Renal pelvis (tissue), 12 donors: ENCODE measurements at places on chromosomes 1 and 21.
A peak's percentile ranks its signal among the peaks of the same experiment; 100 is the strongest.

DNA sequence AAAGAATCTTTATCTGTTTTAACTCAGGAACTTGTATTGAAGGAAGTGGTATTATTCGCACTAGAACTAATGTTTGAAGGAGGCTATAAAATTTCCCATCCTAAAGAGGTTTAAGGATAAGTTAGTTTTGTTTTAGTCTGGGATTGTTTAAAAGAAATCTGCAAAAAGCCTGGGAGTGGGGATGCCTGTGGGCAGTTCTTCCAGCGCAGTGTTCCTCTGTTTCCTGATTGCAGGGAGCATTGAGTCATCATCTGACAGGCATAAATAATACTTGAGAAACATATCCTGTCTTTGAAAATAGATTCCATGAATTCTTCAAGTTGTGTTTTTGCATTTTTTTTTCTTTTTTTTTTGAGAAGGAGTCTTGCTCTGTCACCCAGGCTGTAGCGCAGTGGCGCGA, 350.8 kb upstream of the PTBP2 start:
- no peak for DNase-seq

DNA sequence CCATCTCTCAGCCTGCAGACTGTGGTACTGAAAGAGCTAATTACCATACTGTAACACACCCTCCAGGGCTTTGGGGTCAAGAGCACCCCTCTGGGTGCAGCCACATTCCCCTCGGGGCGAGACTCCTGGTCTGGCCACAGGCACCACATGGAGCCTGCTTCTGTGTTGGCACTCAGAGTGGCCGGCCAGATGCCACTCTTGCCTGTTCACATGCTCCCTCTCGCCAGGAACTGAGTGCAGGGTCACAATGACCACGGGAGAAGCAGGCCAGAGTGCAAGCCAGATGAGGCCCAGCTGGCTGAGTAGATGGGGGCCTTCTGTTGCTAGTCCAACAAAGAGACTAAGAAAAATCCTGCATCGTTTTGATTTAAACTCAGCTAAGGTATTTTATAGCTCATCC, 864.0 kb downstream of the KCNT2 start:
- DNase-seq = no peak

- DNase-seq = no peak
These were observed 8.6 kb downstream of the H6PD start for GRCh38 chr1:9243066-9243739.

DNA sequence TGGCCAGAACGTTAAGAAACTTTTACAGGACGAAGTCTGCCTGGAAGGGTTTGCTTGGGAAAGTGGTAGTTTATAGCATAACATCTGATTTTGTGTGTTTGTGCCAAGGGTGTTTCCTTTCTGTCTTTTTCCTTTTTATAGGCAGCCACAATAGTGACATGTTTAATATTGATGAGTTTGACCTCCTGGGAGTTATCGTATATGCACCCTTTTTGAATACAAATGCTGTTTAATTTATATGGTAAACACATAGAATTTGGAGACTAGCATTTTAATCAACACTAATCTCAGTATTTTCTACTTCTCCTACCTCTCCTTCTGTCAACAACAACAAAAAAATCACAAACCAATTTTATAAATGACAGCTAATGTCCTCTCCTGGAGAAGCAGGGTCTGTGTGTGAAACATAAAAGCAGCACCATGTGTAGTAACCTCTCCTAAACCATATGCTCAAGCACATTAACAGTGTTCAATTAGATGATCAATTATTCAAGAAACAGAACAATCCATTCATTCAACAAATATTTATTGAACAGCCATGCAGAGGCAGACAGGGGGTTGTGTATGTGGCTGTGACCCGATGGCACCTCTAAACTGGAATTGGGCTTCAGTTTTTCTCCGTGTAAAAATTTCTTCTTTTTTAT, 604 bp upstream of the FMN2 start:
- no peak for DNase-seq

- DNase-seq = no peak
These were observed 57.9 kb downstream of the EPRS1 start for GRCh38 chr1:219988387-219988786.

DNA sequence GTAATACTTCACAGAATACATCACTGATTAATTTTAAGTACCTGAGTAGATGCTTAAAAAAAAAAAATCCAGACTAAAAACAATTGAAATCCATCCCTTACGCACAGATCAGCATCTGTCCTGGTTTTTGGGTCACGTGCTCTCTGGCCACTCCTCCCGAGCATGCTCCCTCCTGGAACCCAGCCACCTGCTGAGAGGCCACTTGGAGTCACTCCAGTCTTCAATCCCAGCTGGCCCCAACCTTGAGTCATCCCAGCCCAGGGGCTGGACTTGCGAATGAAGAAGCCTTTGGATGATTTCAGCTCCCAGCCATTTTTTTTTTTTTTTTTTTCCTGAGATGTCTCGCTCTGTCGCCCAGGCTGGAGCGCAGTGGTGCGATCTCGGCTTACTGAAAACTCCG, 8.9 kb downstream of the MAP1LC3C start:
- no peak for DNase-seq

GRCh38 chr1:38256072-38256471, 209.5 kb upstream of the POU3F1 start:
- DNase-seq = no peak

DNA sequence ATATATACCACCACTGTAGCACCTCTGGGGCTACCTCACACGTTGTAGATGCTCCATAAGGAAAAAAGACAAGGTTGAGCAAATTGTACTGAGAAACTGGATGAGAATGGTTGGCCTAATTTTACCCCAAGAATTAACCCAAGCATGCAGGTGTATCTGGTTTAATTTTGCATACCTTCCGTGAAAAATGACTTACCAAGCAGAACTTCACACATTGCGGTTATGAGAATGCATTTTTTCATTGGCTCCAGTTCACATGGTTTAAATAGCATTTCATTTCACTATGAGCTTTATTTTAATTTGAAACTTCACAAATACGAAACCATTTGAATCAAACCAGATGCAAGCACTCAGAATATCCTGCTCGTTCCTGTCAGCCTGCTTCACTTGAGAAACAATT, 512.2 kb downstream of the LTN1 start:
- DNase-seq = no peak

- peak; percentile 10 for DNase-seq
These were observed 177.1 kb upstream of the KIAA0040 start for GRCh38 chr1:175369696-175370095.

- no peak for DNase-seq
These were observed 28.3 kb upstream of the IFI44L start for GRCh38 chr1:78591971-78592370.

DNA sequence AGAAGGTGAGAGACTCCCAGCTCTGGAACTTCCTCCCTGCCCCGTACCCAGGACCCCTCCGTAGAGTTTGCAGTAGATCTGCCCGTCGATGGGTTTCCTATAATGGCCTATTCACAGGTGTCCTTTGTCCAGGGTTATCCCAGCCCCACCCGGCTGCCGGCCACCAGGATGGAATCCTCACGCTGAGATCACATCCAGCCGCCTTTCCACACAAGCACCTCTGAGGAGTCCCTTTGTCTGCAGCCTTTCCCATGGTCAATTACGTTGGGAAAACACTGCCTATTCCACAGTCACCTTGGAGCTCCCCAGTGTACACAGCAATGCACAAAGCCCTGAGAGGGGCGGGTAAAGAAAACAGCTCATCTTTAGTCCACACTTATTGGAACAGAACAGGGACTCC, 190.0 kb upstream of the EDN2 start:
- no peak for DNase-seq

GRCh38 chr1:200107004-200107470, 79.5 kb downstream of the NR5A2 start:
- no peak for DNase-seq

- DNase-seq = no peak
These were observed 621.0 kb upstream of the CXADR start for GRCh38 chr21:16891821-16892220.

GRCh38 chr1:39387452-39387851, 104.0 kb upstream of the BMP8A start:
- no peak for DNase-seq

DNA sequence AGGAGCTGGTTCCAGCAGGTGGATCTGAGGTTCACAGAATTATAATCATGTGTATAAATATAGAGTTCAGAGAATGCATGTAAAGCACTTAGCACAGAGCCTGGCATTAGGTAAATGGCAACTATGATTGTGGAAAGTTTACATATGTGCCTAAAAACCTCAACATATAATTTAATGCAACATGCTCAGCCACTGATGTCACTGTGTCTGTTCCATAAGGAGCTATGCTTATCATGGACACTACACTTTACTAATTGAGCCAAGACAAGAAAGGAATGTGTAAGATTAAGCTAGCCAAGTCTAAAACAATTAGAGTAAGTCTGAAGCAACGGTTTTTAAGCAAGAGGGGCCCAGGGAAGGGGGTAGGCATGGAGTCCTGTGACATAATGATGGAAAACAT, 61.5 kb downstream of the GNG12 start:
- no peak for DNase-seq

DNA sequence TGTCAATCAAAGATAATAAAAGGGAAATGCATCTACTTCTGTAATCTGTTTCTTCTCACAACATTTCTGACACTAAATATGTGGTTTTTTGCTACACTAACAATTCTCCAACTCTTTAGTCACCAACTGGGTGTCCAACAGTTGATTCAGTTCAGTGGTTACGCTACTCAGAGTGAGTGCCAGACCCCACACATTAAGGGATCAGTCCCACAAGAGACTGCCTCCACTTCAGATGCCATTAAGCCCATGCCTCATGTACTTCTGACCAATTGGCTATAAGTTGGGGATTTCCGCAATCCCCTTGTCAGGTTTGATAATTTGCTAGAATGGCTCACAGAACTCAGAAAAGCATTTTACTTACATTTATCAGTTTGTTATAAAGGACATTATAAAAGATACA, 28.4 kb downstream of the RNF2 start:
- DNase-seq = no peak

DNA sequence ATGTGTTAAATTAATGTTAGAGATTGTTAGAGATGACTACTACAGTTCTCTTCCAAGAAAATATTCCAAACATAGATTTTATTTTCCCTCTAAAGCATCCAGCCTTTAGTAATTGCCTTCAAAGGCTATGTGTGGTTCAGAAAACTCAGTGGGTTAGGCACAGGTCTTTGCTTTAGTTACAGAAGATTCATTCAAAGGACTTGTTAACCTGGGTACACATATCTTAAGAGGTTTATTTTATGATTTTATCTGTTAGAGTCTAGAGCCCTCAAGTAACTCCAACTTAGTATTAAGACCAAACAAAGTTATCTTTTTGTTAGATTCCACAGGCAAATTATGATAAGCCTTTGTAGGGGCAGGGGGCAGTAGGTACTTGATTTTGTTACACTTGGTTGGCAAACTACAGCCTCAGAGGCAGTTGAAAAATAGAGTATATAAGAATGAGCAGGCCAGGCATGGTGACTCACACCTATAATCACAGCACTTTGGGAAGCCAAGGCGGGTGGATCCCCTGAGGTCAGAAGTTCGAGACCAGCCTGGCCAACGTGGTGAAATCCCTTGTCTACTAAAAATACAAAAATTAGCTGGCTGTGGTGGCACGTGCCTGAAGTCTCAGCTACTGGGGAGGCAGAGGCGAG, 37.9 kb downstream of the CXADR start:
- DNase-seq = no peak
